ENCODE measurements at places on chromosomes 2 and 18.

DNA sequence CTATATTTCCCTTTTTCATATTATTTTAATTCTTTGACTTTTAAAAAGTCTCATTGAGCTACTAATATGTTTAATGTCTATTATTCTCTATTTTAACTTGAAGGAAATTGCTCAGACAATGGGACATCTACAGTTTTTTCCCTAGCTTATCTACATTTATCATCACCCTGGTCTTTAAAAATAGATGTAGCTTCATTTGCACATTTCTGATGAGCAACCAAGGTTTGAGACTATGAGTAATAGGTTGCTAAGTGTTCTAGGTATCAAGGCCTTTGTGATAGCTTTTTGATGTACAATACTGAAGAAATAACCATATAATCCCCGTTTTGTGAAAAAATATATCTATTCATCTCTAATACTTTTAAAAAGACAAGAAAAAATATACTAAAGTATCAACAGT is 47.0 kb downstream of the STAT4 start:
- DNase-seq = no peak

DNA sequence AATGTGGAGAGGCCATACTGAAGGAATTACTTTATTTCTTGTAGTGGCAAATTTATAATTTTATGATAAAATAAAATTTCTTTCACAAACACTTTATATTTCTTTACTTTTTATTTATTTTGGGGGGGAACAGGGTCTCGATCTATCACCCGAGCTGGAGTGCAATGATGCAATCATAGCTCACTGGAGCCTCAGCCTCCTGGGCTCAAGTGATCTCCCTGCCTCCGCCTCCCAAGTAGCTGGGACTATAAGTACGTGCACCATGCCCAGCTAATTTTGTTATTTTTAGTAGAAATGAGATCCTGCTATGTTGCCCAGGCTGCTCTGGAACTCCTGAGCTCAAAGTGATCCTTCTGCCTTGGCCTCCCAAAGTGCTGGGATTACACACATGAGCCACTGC is 59.6 kb downstream of the SOS1 start:
- no peak for DNase-seq

GRCh38 chr2:66201242-66201641 is 233.7 kb upstream of the MEIS1 start:
- no peak for DNase-seq

- no peak for DNase-seq
Measured at GRCh38 chr18:48855422-48856377, 95.1 kb downstream of the SMAD7 start.

- no peak for DNase-seq
Measured at GRCh38 chr2:99524056-99524455, 34.2 kb upstream of the REV1 start.

DNA sequence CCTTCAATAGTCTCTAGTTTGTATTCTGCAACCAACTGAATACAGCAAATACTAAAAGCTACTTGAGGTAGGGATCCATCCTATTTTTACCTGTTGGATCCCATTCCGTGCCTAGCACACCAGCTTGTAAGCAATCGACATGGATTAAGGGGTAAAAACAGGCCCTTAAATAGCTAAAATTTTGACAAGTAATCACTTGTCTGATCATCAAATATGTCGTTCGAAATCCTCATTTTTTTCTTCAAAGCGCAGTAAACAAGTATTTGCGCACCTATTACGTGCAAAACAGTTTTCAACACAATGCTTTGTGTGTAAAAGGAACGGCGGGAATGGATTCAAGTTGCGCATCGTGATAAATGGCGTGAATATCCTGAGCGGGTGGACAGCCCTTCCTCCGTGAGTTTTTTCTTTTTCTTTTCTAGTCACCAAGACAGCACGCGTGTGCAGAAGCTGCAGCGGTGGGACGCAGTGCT is 1.4 kb upstream of the ACVR2A start:
- DNase-seq = no peak

DNA sequence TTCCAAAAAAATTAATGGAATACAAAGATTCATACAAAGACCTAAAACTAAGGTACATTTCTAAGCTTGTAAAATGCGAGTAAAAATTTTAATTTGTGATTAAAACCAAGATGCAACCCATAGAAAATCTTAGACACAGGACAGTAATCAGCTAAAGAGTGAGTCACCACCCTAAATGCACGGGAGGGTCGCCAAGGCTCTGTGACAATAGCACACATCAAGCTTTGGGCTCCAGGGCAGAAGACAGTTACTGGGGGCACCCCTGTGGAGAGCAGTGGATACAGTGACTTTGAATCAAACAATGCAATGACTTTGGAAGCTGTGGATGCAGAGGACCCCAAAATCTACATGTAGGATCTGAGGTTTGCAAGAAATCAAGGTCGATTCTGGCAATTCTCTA is 7.5 kb downstream of the FLACC1 start:
- DNase-seq = no peak

DNA sequence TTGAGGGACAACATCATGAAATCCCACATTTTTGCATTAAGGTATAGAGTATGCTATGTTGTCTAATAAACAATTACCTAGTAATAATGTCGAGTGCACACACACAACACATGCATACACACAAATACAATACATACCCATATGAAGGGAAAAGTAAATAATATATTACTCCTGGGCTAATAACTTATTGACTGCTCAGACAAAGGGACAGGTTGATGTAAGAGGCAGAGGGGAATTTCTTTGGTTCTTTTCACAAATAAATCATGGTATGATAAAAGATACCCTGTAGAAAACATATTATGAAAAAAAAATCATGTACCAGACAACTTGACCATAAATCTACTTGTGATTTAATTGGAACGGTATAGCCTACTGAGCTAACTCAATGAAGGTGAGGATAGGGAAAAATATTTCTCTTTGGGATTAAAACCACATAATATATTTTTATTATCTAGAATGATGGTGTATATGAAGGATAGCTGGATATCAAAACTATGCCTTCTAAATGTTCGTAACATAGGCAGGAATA is 398.7 kb upstream of the LRRTM4 start:
- no peak for DNase-seq

DNA sequence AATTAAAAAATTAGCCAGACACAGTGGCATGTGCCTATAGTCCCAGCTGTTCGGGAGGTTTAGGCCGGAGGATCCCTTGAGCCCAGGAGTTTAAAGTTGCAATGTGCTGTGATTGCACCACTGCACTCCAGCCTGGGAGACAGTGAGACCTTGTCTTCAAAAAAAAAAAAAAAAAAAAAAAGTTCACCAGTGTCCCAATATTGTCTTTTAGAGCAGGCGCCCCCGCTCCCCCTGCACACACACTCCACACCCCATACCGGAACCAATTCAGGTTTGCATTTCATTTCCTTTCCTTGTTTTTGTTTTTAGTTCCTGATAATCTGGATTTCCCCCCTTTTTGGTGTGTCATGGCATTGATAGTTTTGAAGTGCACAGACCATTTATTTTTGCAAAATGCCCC is 10.4 kb downstream of the TMEM87B start:
- DNase-seq = no peak

DNA sequence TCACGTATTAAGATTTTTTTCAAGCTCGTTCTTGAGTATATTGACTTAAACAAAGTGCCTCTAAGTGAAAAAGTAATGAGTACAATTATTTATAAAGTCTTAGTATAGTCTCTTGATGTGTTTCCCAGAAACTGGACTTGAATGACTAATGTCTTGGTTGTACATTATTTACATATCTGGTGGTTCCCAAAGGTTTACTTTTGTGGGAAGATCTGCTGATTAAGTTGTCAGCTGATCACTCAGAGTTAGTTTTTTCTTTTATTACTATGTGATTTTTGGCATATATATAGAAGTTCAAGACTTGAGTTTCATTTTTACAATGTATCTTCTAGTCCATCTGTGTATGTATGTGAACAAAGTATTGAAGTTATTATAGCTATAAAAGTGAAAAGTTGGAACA is 29.5 kb downstream of the RNF144A start:
- no peak for DNase-seq

DNA sequence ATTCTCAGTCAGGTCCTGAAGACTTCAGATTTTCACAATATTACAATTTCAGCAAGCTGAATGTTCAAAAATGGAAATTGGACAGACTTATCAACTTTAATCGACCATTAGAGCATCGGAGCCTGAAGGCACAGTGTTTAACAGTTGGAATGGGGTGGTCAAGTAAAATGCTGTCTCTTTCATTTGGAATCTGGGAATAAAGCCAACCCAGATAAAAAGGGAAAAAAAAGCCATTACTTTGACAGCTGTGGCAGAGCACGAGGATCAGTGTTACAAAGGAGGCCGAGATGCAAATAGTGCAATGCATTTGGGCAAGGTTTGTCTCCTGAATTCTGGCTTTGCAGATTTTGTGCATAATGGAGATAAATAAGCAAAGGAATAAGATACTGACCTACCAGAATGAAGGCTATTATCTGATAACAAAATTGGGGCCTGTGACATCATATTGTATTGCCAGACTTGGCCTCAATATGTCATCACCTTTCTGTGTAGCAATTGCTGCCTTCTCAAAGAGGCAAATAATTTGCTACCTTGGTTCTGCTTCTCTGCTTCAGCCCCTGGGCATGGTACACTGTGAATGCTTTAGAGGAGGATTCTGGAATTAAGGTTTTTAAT is 277.5 kb upstream of the KLHL29 start:
- DNase-seq = no peak

DNA sequence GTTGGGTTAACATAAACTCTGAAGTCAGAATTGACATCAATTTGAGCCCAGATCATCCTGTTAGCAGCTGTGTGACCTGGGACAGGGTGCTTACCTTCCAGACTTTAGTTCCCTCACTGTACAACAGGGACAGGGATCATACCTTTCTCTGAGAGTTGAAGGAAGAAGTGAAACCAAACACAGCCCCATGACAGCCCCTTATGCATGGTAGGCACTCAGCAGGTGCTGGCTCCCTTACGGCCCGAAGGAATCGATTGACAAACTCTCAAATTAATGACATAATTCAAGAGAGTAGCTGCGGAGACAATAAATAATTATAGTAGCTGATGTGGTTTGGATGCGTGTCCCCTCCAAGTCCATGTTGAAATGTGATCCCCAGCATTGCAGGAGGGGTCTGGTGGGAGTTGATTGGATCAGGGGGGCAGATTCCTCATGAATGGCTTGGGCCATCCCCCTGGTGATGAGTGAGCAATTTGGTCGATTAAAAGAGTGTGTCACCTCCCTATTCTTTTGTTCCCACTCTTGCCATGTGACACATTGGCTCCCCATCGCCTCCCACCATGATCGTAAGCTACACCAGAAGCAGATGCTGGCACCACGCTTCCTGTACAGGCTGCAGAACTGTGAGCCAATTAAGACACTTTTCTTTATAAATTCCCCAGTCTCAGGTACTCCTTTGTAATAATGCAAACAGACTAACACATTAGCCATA is 72.4 kb downstream of the ODC1 start:
- DNase-seq = no peak

- no peak for DNase-seq
Measured at GRCh38 chr2:190350371-190350770, 7.0 kb downstream of the INPP1 start.

GRCh38 chr2:102005989-102006885 is 14.5 kb downstream of the IL1R2 start:
- no peak for DNase-seq

DNA sequence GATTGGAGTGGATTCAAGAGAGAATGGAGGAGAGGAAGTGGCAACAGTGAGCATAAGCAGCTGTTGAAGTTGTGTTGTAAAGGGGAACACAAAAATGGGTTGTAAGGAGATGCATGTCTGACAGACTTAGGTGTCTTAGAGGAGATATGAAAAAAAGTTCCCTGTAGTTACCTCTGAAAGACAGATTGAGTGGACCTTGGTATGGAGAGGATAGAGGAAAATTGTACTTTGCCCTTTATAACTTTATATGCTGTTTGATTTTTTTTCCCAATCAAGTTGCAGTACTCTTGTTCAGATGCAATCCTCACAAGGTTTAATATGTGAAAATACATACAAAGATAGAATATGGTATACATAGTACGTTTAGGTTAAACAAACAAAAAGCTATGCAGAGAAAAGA is 73.6 kb downstream of the LYPD6B start:
- no peak for DNase-seq

- DNase-seq = no peak
Measured at GRCh38 chr2:180747728-180748127, 232.7 kb upstream of the UBE2E3 start.

DNA sequence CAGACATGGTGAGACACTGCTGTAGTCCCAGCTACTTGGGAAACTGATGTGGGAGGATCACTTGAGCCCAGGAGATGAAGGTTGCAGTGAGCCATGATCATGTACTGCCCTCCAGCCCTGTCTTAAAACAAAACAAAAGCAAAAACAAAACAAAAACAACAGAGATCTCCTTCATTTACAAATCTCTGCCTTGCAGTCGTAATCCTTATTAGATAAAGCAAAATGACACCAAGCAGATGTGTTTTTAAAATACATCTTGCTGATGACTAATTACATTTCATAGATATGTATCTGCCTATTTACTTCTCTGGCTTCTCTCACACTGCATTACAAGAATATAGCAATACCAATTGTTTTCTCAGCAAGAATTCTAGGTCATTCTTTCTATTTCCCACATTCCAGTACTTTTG is 22.8 kb downstream of the NFE2L2 start:
- DNase-seq = no peak

DNA sequence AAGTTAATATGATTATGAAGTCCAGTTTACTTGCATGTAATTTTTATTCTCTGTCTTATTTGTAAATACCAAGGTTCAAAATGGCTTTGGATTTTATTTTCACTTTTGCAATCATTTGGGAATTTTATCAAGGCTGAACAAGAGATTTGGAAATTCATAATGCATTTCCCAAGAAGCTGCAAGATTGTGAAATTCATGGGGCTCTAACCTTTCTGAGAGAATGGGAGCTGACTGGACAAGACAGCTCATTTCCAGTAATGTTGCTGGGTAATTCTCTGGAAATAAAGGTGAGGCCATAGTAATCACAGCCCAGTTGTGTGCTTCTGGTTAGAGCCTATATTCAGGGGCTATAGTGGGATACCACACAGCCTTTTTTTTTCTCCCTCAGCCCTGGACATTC is 21.5 kb upstream of the NABP1 start:
- no peak for DNase-seq

DNA sequence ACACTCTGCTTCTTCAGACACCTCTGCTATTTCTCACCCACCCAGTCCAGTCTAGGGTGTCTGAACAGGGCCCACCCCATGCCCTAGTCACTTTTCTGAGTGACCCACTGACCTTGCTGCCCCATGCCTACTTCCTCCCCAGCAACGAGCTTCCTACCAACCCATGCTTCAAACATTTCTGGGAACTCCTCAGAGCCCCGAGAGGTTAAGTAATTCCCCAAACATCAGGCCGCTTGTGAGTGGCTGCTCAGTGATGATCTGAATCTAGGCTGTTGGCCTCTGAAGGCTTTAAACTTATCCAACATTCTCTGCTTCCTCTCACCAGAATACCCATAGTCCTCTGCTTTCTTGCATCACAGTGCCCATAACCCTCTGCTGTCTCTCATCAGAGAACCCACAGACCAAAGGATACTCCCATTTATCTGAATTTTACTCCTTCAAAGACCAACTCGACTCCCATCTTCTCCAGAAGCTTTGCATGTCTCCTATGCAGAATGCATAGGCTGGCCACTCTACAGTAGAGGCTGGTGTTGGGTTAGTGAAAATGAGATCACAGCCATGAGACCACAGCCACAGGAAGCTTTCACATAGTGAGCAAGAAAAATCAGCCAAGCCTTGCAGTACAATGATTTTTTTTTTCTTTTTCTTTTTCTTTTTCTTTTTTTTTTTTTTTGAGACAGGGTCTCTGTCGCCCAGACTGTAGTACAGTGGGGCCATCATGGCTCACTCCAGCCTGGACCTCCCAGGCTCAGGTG is 309.5 kb upstream of the LYPD1 start:
- no peak for DNase-seq

GRCh38 chr2:109217362-109218086 is 88.5 kb downstream of the SH3RF3 start:
- DNase-seq = no peak
